ENCODE measurements at places on chromosomes 7 and 10.

DNA sequence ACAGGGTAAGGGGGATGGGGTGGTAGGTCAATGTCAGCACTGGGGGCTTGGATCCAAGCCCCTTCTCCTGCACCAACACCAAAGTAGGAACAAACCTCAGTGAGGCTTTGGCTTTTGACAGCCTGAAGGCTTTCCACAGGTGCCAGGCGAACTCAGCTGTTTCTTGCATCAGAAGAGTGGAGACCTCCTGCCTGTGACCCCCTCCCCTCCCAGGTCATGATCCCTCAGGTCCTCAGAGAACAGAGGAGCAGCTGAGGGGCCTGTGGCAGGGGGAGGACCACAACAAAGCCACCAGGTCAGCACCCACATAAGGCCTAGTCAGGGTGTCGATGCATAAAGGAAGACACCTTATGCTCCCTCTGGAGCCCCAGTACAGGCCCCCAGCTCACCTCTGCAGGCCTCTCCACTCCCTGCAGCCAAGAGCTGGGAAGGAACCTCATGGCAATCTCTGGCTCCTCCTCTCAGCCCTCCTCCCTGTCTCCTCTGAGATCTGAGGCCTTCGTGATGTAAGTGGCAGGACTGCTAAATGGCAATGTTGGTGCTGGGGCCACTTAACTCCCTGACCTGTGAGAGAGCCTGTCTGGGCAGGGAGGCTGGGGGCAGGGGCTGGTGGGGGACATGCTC lies 19.1 kb upstream of the PRRT4 start:
- DNase-seq, result no peak

DNA sequence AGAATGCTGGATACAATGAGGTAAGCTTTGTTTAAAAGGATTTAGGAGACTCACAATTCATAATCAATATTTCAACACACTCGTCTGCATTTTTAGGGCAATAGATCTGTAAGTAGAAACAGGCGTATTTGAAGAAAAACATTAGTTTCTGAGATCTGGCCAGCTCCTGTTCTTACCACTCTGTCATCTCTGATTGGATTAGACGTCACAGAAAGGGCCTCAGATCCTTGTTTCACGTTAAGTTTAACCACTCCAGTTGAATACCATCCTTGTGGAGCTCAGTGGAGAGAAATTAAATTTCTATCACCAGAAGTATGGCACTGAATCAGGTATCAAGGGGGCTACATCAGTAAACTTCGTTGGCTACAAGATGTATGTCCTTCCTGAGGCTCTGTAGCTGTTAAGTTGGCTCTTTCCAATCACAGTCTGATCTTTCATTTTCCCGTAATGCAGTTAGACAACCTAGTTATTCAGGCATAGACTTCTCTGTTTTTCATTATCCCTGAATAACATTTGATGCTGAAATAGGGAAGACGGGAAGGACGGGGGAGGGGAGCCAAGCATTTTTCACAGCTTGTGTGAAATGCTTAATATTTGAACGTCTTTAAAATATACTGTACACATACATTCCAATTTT lies 659.2 kb upstream of the GALNT17 start:
- no peak for DNase-seq

- no peak for DNase-seq
These were observed 18.5 kb downstream of the KIAA1549 start for GRCh38 chr7:138962561-138963270.

DNA sequence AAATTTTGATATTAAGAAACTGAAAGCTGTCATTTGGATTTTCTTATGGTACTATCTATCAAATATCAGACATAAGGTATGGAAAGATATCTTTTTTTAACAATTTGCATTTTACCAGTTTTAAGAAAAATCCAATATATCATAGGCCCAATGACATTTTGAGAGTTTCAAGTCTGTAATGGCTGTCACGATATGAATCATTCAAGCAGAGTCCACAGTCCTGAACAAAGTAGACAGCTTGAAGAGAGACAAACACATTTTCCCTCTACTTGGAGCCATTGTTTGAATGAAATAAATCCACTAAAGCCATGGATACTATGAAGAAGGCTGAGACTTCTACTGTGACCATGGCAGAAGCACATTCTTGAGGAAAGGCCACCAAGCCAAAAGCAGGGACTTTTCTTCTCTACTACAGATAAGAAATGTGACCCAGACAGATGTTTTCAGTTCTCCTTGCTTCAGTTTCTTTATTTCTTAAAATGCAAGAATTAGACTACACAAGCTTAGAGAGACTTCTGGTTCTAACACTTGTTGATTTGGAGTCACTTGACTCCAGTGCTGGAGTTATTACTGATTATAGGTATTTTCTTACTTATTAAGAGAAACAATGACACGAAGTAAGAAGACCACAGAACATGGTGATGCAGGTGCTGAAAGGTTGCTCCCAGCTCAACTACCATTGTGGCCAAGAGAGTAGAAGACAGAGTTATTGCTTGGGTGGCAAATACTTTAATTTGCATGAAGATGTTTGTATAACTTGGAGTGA lies 429.1 kb downstream of the KIF20B start:
- no peak for DNase-seq

GRCh38 chr7:77802557-77803405 lies 4.2 kb downstream of the PHTF2 start:
- no peak for DNase-seq

GRCh38 chr7:148142660-148143248 lies 447.8 kb upstream of the C7orf33 start:
- DNase-seq, result no peak

DNA sequence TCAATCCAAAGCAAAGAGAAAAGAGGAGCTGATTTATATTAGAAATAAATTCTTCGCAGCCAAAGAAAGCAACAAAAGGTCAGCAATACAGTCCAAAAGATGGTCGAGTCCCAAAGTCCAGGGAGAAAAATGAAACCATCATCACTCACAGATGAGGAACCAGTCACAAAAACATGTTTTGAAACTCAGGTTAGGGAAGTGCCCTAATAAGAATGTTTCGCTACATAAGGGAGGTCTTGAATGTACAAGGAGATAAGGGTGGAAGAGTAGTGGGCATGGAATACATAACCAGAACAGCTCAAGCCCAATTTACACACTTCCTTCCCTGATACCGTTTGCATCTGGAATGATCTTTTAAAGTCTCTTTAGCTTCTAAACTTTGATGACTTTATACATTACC lies 53.6 kb downstream of the VPS41 start:
- DNase-seq, result no peak

DNA sequence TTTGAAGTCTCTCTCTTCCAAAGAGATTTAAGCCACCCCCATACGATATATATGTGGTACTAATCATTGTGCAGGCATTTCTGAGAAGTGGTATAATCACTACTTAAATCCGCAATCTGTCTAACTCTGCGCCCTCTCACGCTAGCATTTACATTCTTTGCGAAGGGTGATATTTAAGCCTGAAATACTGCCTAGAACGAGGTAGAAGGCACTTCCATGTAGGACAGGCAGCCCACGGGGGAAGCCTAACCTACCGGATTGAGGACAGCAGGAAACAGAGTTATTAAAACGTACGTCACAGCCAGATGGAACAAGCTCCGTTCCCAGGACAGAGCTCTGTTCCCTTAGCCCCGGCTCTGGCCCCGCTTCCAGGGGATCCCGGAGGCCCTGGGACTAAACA lies 59.3 kb upstream of the ECHDC3 start:
- peak; percentile 71 for DNase-seq

GRCh38 chr10:92847202-92847864 lies 987 bp upstream of the EXOC6 start:
- DNase-seq, result no peak
